ENCODE measurements at places on chromosomes 4 and X.

DNA sequence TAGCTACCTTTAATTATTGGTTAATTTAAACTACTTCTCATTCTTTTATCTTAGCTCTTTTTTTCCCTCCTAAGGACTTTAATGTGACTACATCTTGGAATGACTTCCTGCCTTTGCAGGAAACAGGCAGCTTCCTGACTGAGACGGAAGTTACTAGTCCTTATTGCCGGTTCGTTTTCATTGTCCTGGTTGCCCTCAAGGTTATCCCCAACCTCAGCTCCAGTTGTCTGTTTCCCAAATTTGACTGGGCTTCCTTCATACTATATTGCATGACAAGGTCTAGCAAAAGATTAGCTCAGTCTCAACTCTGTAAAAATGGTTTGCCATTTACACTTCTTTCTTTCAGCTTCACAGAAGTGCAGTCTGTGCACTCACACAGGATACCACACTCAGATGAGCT, 109.9 kb upstream of the DDX53 start:
- no peak for ATAC-seq

DNA sequence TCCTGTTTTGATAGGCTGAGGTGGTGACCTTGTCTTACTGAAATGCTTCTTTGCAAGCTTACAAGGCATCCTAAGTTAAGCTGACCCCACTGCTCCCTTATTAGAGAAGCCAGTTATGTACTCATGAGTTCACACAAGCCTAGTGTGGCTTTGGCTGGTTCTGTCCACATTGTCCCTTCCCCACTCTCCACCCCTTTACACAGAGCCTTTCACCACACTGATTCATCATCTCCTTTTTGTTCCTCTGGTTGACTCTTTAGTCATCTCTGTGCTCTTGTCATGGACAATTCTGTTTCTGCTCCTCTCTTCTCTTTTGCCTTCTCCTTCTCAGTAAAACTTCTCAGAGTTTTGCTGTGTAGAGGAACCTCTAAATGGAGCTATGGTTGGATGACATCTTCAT, 4.9 kb downstream of the CHRNA9 start:
- ATAC-seq: no peak

DNA sequence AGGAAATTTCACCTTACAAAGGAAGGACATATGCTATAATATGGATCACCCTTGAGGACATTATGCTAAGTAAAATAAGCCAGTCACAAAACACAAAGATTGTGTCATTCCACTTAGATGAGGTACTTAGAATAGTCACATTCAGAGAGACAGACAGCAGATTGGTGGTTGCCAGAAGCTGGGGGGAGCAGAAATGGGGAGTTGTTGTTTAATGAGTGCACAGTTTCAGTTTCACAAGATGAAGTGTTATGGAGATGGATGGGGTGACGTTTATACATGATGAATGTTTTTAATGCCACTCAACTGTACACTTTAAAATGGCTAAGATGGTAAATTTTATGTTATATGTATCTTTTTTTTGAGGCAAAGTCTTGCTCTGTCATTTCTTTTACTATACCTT, 14.8 kb upstream of the SPON2 start:
- ATAC-seq: no peak

DNA sequence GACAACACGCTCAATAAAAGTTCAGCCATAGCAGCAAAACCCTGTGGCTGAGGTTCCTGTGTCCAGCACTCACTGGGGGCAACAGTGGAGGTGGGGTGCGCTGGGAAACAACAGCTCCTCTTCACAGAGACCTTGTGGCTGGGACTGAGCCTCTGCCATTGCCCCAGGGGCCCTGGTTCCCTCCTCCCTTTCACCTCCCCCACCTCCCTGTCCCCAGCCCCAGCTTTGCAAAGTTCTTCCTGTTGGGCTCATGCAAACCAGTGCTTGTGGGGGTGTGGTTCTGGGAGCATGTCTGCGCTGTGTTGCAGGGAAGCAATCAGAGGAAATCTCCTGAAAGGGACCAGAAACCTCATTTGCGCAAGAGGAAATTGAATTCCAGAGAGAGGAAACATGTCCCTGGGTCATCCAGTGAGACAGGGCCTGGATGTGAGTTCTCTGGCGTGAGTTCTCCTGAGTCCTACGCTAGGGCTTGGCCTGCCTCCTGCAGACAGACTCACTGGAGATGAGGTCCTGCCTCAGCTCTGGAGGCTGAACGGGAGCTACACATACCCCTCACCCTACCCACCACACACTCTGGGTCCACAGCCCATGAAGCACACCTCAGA, 7.4 kb downstream of the FATE1 start:
- no peak for ATAC-seq

DNA sequence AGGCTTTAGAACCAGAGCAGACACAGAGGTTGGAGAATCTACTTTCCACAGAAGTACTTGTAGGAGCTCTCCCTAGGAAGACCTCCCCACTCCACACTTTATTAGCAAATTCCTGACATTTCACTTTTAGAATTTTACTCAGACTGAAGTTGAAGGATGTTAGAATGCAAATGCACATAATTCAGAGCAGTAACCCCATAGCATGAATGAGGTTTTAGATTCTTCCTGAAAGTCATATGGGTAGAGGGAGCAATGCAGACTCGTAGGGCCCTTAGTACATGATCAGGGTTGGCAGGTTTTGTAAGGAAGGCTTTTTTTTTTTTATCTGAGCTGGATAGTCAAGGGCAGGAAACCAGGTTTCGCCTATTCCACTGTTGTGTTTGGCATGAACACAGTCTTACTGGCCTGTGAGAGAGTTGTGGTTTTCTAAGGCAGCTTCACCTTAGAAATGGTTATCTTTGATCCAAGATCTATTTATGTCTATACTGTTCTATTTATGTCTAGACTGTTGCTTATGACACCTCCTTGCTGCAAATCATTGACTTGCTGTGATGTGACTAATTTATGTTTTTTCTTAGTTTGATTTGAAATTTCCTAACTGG, 48.9 kb downstream of the SPATA18 start:
- peak; percentile 19 for ATAC-seq

DNA sequence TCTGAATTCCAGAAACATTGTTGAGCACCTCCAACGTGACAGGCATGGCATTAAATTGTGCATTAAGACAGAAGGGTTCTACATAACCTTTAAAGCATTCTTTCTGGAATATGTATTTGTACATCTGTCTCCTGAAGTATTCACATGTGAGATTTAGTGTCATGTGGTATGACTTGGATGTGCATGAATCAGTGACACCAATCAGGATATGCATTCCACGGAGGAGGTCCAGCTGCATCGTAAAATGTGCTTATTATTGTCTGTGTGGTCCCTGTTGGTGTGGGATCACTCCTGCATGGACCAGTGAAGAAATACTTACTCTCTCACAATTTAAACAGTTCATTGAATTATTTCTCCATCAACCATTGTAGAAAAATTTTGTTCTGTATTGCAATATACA, 149.0 kb downstream of the MID1 start:
- no peak for ATAC-seq

Data from SK-N-SH treated with all-trans-retinoic acid at 6 μM for 48 hours (cell line).